ENCODE measurements at places on chromosomes 1 and 21.

DNA sequence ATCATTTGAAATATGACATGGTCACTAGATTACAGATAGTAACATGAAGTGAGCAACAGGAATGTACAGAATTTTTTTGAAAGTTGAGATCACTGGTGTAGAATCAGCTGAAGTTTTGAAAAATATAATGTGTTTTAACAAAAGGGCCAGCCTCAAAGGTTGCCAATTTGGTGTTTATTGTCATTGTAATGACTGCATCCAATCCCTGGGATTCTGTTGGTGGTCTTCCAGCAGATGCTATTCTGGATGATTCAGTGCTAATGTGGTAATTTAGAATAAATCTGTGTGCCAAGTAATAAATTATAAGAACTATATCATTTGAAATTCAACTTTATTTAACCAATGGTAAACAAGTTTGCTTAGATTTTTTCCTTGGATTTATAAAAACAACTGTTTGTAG is 436.4 kb upstream of the PKN2 start:
- no peak for DNase-seq

DNA sequence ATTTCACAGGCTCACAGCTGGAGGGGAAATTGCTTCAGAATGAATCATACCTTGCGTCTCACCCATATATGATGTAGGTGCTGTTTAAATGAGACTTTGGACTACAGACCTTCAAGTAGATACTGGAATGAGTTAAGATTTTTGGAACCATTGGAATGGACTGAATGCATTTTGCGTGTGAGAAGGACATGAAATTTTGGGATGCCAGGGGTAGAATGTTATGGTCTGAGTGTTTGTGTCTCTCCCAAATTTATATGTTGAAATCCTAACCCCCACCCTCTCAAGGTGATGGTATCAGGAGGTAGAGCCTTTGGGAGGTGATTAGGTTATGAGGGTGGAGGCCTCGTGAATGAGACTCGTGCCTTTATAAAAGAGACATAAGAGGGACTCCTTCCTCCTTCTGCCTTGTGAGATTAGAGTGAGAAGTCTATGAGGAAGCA is 41.4 kb downstream of the KCNK1 start:
- no peak for DNase-seq

DNA sequence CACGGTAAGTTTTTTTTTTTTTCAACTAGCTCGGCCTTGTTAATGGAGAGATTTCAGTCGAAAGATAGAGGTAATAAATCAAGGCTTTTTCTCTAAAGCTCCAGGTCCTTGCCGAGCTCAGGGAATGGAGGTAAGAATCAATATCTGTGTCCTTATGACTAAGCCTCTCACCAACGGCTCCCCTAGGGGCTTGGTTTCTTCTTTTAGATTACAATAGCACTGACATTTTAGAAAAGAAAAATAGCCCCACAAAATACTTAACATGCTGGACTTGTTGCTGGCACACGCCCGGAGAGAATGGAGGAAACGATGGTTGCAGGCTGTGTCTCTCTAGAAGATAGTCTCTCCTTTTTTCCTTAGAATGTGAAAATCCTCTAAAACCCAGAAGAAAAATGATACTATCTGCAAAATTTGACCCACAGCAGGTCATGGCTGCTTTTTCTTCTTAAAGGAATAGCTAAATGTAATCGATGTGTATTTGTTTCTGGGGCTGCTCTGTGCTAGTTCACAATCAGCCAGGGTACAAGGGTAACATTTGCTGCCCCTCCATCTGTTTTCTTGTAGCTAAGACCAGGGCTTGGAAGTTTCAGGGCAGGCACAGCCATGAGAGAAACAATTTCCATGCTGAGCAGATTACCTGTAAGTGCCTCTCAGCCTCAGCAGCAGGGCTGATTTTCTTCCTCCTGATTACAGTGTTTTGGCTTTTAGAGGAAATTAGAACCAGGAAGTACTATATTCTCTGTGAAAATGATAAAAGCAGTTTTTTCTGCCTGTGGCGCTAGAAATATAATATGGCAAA is 86.2 kb upstream of the GNG12 start:
- no peak for DNase-seq

DNA sequence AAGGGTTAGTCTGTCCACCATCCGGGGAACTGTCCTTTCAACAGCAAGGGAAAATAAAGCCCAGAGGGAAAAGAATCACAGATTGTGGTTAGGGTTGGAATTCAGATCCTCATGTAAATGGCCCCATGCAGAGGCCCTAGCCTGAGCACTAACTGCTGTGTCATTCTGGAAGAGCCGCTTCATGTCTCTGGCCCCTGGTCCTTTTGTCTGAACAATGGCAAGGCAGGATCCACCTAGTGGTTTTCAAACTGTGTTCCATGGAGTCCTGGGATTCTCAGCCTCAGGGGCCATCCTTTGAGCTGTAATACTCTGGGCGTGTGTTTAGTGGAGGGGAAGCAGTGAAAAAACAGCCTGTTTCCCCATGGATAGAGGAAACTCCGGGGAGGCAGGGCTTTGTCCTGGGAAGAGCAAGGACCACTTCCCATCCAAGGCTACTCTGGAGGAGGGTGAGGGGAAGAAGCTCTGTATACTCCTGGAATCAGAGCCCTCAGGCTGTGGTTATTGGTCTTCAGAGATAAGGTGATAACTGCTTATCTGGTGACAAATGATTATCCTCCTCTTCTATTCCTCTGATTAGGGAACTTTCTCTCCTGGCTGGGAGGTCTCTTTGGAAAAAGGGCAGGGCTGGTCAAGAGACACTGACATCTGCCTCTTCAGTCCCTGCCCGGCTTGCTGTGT is 19.2 kb downstream of the PAX7 start:
- DNase-seq = no peak

DNA sequence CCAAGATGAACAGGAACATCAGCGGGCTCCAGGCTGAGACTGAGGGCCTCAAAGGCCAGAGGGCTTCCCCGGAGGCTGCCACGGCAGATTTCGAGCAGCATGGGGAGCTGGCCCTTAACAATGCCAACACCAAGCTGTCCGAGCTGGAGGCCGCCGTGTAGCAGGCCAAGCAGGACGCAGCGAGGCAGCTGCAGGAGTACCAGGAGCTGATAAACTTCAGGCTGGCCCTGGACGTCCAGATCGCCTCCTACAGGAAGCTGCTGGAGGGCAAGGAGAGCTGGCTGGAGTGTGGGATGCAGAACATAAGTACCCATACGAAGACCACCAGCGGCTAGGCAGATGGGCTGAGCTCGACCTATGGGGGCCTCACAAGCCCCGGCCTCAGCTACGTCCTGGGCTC is 823.4 kb upstream of the NEGR1 start:
- DNase-seq = no peak

GRCh38 chr21:39137248-39138178 is 45.7 kb downstream of the PSMG1 start:
- no peak for DNase-seq

DNA sequence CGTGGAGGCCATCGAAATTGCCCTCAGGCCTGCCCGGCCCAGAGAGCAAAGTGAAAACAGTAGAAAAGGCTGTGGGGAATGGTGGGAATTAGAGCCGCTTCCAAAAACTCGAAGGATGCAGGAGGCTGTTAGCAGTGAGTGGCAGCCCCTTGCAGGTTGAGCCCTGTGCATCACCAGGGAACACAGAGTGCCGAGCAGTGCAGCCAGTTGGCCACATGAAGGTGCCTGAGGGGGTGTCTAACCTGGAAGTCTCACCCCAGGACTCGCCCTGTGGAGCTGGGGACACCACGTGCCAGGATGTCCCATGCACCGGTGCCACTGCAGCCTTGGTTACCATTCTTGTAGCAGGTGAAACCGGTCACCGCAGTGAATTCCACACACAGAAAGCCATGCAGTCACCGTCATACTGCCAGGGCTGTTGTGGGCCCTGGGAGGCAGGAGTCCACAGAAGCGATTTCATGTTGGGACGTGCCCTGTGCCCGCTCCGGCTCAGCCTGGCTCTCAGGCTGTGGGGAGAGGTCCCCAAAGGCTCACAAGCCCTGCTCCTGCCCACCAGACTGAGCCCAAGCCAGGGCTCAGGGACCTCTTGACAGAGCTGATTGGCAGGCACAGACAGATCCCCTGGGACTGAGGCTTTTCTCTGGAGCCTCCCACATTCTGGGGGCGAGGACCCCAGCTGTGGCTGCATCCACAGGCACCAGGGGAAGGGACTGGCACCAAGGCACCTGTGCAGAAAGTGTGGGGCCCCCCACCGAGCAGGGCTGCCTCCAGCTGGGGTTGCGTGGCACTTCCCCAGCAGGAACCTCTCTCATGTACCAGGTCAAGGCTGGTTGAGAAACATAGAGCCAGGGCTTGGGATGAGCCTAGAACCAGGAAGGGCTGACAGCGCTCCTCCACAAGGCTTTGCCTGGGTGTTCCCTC is 16.7 kb upstream of the ACTRT2 start:
- DNase-seq = no peak

DNA sequence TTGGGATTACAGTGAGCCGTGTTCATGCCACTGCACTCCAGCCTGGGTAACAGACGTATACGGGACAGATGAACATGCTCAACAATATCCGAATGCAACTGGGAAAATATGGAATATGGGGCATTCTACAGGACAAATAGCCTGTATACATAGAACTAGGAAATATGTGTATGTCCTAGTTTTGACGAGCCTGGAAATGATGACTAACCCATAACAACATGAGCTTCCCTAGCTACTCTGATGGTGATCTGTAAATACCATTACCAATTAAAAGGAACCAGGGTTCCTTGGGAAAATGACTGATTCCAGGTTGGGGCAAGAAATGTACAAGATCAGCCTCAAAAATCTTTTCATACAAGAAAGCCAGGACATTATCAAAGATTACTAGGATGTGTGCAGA is 42.8 kb upstream of the ARTN start:
- no peak for DNase-seq

DNA sequence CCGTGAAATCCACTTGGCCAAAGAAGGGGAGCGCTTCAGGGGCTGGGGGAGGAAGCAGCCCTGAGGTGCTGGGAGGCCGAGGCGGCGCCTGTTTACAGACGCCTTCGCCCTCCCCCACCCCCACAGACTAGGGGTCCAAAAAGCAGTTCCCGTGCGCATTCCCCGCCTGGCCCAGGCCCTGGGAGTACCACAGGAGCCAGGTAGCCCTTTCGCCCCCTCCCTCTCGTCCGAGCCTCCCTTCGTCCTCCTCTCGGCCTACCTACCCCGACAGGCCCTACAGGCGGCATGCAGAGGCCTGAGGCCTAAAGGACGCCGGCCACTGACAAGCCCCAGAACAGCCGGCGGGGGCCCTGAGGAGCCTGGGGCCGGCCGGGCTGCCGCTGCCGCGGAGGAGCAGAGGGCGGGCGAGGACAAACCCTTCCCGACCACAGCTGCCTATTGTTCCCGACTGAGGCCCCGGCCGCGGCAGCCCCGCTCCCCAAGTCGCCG is 522 bp downstream of the RC3H1 start:
- no peak for DNase-seq

GRCh38 chr1:117392771-117393170 is 25.5 kb downstream of the MAN1A2 start:
- DNase-seq = no peak

- DNase-seq = no peak
Observed at GRCh38 chr1:117607471-117607870, 1.6 kb downstream of the TENT5C start.

GRCh38 chr1:165330483-165330882 is 26.0 kb downstream of the LMX1A start:
- DNase-seq = no peak

DNA sequence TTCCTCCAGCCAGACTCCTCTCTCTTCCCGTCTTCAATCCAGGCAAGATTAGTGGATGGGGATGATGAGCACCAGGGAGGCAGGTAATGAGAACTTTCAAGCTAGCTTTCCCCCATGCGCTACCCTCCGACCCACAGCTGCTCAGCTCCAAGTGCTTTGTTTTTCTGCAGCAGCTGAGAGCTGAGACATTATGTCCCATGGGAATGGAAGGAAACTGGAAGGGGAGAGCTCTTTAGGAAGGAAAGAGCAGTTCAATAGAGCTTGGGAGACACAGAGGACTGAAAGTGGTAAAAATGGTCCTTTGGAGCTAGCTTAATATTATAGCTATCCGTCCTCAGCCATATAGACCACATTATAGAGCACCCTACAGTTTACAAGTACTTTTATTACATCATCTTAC is 39.8 kb downstream of the RAB3B start:
- DNase-seq = no peak

- DNase-seq = no peak
Observed at GRCh38 chr1:17834561-17835100, 79.5 kb downstream of the ACTL8 start.

DNA sequence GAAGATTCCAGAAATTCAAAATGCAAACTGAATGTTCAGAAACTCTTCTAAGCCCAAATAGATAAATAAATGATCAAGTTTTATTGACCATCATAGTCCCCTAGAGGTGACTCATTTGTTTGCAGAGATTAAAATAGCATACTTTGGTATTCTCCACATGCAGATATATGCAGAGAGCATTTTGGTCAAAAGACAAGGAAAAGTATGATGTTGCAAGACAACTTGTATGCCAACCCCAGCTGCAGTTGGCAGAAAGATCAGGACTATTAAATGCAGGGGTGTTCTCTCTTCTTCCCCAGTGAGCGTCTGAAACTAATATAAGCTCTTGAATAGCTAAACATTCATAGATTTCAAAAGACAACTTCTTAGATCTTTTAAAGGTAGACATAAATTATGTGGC is 404.9 kb downstream of the LTN1 start:
- no peak for DNase-seq

DNA sequence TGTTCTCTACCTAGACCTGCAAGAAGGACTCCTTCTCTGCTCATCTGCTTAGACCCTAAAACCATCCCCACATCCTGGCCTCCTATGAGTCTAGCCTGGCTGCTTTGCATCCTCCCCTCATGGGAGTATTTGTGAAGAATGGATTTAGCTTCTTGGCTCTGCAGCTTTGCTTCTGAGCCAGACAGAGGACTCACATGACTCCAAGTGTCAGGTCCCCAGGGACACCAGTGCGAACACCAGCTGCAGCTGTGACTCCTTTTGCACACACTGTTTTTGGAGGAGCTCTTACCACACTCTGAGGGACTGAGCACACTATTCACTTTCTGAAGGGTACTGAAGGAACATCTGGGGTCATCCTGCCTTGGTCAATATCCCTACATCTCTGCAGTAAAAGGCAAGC is 131.8 kb upstream of the SGIP1 start:
- DNase-seq = no peak

GRCh38 chr1:3251807-3252428 is 182.9 kb downstream of the PRDM16 start:
- no peak for DNase-seq

DNA sequence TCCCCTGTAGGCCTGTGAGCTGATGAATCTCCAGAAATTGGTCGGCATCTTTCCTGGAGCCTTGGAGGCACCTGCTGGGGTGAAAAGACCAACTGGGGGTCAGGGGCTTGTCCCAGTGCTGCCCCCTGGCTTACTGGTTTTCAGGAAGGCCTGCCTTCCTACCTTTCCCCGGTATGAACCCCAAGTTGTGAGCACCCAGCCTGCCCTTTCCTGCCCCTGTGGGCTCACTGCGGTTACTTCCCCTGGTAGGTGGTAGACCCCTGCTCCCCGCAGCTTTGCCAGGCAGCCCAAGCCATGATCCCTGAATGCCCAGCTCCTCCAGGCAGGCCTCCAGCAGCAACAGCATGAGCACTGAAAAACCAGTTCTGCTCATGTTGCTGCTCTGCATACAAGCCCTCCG is 10.2 kb downstream of the DMRTB1 start:
- DNase-seq = no peak

- no peak for DNase-seq
Observed at GRCh38 chr1:1980467-1981141, 23.0 kb downstream of the CFAP74 start.

GRCh38 chr1:59846895-59847282 is 32.1 kb downstream of the HOOK1 start:
- DNase-seq = no peak

Measured in stimulated activated CD4-positive, alpha-beta T cell treated with anti-CD3 and anti-CD28 coated beads, Interleukin-1b, Interleukin-23, amount 100 ng/mL, for 1 hour (primary cell).